ENCODE measurements at places on chromosomes 12 and 14.

GRCh38 chr14:97178781-97179180, 381.6 kb downstream of the VRK1 start:
- no peak for DNase-seq

- DNase-seq = no peak
These were observed 3.5 kb upstream of the SCNN1A start for GRCh38 chr12:6378709-6379472.

GRCh38 chr12:25830456-25830855, 128.0 kb upstream of the RASSF8 start:
- DNase-seq = peak; percentile 51

DNA sequence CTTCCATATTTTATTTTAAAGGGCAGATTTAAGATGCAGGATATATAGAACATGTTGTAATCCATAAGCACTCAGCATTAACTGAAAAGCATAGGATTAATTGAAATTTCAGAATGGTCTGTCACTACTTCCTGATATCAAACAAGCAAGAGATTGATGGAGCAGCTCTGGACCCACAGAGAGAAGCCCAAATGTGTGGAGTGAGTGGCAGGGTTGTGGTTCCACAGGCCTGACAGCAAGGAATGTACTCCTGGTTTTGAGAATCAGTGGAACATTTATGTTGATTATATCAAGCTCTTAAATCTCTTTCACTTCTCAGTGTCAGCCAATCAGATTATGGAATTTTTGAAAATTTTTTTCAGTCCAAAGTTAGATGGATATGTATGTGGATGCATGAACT, 267.6 kb upstream of the PRICKLE1 start:
- no peak for DNase-seq

DNA sequence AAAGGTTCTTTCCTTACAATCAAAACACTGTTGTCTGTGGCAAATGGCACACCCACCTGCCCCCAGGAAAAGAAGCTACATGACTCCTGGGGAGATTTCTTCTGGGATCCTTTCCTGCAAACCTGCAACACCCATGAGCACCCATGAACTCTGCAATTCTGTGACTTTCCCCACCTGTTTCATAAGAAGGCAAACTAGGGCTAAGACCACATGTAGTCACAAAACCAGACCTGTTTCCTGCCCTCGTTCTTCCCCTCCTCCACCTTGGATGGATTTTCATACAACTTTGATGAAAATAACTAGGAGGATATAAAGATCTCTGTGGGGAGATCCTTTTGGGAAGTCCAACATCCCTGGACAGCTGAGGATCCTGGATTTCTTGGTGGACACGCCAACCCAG, 1084.7 kb downstream of the BCL11B start:
- DNase-seq = no peak

DNA sequence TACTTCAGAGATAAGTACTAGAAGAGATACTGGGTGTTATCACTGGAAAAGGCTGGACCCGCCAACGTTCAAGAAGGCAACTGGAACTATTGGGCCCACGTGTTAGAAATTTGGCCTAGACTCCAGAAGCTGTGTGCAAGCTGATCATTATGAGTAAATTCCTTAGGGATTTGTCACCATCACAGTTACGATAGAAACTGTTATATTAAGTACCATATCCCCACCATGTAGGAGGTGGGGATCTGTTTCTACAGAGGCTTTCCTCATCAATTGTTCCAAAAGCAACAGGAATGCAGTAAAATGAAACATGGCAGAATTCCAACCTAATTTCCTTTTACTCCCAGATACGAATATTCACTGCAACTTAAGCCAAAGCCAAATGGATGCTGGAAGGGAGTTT, 170.7 kb downstream of the NOVA1 start:
- no peak for DNase-seq

DNA sequence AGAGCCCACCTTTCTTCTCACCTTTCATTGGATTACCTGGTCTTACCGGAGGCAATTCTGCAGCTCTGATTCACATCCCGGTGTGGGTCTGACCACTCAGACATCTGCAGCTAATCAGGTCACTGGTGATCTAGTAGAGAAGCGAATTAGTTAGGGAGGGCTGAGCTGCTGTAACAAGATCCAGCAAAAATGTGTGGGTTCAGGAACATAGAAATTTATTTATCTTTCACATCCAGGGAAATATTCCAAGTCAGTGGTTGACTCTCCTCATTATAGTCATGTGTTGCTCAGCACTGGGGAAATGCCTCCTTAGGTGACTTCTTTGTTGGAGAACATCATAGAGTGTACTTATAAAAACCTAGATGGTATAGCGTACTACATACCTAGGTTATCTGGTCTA, 218.7 kb upstream of the PELI2 start:
- DNase-seq = no peak

DNA sequence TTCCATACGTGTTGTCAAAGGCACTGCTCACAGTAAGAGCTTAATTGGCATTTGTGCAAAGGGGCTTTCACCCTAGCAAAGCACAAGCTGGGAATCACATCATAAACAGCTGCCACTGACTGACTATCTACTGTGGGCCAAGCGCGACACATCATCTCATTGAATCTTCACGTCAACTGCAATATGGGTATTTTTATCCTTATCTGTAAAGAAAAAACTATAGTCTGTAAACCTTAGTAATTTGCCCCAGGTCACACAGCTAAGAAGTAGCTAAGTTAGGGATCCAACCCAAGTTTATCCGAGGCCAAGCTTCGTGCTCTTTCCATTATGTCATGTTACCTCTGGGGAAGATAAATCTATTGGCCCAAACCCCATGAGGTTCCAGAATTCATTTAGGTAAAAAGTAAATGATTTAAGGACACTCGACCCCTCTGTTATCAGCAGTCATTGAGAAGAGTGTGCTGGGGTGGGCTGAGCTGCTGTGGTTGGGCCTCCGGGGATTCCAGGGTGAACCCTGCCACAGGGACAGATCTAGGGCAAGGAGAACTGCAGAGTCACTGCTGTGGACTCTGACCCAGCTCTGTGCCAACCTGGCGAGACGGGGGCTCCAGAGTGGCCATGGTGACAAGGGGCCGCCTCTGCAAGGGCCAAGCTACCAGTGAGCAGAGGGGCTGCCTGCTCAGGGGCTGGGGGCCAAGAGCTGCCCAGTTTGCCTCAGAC, 27.6 kb downstream of the NCKAP5L start:
- DNase-seq = no peak

GRCh38 chr12:110590806-110591326, 7.7 kb upstream of the PPTC7 start:
- no peak for DNase-seq

DNA sequence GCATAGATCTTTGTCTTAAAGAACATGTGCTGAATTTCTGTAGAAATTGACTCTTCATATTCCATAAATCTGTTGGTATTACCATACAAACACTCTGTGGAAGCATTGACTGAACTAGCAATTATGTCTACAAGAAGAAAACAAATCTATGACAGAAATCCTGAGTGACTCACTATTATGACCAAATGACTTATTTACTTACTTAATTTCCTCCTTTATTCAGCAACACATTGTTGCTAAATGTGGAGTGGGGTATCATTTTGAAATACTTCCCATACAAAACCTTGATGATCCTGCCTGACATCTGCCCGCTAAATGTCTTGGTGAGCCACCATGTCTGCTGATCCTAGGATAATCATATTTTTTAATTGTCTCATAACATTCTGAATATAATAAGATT, 99.1 kb upstream of the SLCO1C1 start:
- DNase-seq = no peak

- no peak for DNase-seq
These were observed 67.4 kb downstream of the MED13L start for GRCh38 chr12:116210131-116210530.

- DNase-seq = no peak
These were observed 233.8 kb downstream of the CACNA1C start for GRCh38 chr12:2286461-2287131.

DNA sequence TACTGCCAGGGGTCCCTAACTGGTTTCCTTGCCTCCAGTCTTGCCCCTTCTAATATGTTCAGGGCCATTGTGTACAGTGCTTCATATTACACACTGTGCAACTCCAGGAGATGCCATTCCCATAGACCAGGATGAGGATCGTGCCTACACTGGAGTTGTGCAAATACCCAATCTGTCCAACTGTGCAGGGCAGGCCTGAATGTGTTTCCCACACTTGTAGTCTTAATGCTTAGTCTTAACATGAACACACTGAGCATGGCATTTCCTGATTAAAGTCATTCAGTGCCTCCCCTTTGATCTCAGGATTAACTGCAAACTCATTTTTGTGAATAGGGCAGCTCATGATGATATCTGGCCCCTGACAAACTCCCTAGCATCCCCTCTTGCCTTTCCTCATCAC, 165.5 kb downstream of the TTC8 start:
- no peak for DNase-seq

All from brain microvascular endothelial cell (primary cell).